ENCODE measurements at places on chromosomes 16 and 17. TPM values are rescaled to one million over a fixed set of nuclear protein-coding genes. Genes with fewer than 3 reads are reported as not detected.
A peak's percentile ranks its signal among the peaks of the same experiment; 100 is the strongest.

- peaks cover 23% of the 10 kb centered on the region for H3K27me3 ChIP-seq
- no peak overlapping the region for H3K27ac ChIP-seq
- peak overlapping the region; percentile 89 for H3K4me3 ChIP-seq
- DNase-seq: peak; percentile 90
These were observed 57.3 kb downstream of the RAP1GAP2 start for GRCh38 chr17:2853283-2854142.

DNA sequence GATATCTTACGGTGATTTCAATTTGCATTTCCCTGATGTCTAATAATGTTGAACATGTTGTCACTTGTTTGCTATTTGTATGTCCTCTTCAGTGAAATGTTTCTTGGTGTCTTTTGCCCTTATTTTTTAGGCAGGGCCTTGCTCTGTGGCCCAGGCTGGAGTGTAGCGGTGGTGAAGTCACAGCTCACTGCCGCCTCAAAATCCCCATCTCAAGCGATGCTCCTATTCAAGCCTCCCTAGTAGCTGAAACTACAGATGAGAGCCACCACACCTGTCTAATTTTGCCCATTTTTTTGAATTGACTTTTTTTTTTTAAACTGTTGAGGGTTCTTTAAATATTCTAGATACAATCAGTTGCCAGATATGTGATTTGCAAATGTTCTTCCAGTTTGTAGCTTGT lies 8.3 kb downstream of the UBE2G1 start:
- H3K4me1 ChIP-seq: no peaks in the 10 kb centered on the region
- DNase-seq: peak; percentile 24
- no peaks in the 10 kb centered on the region for H3K27me3 ChIP-seq
- H3K36me3 ChIP-seq: peaks cover 30% of the 10 kb centered on the region
- H3K4me3 ChIP-seq: no peak overlapping the region

DNA sequence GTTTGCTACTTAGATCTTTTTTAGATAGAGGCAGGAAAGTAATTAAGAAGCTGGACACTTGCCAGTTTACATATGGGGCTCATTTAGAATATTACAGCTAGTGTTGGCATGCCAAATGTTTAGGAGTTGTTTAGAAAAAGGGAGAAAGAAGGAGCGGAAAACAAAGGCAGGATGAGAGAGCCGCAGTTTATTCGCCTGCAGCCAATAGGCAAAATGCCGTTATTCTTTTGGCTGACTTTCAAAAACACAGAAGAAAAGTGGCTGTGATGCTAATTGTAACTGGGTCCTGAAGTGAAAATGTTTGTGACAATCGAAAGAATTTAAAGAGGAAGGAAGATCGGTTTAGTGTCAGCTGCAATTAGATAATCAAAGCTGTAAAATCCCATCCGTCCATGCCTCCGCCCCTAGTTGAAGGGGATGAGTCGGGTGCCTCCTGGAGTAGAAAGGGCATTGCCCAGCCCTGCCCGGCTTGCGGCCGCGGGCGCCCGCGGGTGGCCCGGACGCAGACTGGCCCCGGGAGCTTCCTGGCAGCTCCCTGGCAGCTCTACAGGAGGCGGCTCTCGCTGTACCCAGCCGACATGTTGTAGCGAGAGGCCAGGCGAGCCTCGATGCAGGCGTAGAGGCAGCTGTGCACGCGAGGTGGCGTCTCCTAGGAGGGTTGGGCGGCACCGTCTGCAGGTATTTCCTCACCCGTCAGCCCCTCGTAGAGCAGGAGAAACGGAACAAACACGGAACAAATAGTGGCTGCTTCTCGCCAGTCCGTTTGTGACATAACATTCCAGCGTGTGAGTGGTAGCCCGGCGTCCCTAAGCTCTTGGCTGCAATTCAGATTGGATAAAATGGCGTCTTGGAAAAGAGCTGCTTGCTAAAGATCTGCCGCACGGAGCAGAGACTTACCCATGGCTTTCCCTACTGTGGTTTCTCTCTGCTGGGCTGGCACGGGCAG lies 82.2 kb downstream of the TNRC6C start:
- H3K4me1 ChIP-seq: no peaks in the 10 kb centered on the region
- H3K4me3 ChIP-seq: no peak overlapping the region
- no peak overlapping the region for H3K27ac ChIP-seq
- H3K27me3 ChIP-seq: no peaks in the 10 kb centered on the region
- peak; percentile 75 for DNase-seq

Gene TMEM238L
- total RNA-seq: not detected

Gene SHPK
- total RNA-seq: 30.0 TPM

Measured in endodermal cell (in vitro differentiated cells).